ENCODE measurements at places on chromosomes 4 and X. TPM values are rescaled to one million over a fixed set of nuclear protein-coding genes. Genes with fewer than 3 reads are reported as not detected.

- H3K4me3 ChIP-seq = peak overlapping the region; percentile 24
- H3K4me1 ChIP-seq = peaks cover 3% of the 10 kb centered on the region
- no peaks in the 10 kb centered on the region for H3K36me3 ChIP-seq
- no peaks in the 10 kb centered on the region for H3K27me3 ChIP-seq
- no peak for DNase-seq
Observed at GRCh38 chrX:16807976-16808542, 21.8 kb downstream of the TXLNG start.

GRCh38 chr4:11618666-11619282 lies 190.1 kb upstream of the HS3ST1 start:
- H3K4me3 ChIP-seq = no peak overlapping the region
- no peaks in the 10 kb centered on the region for H3K27me3 ChIP-seq
- peak overlapping the region; percentile 83 for H3K27ac ChIP-seq
- no peak for DNase-seq

GRCh38 chr4:148162991-148163390 lies 279.2 kb downstream of the NR3C2 start:
- no peaks in the 10 kb centered on the region for H3K36me3 ChIP-seq
- H3K27me3 ChIP-seq = no peaks in the 10 kb centered on the region
- no peak for DNase-seq
- H3K4me1 ChIP-seq = no peaks in the 10 kb centered on the region
- H3K27ac ChIP-seq = no peak overlapping the region
- H3K4me3 ChIP-seq = no peak overlapping the region

DNA sequence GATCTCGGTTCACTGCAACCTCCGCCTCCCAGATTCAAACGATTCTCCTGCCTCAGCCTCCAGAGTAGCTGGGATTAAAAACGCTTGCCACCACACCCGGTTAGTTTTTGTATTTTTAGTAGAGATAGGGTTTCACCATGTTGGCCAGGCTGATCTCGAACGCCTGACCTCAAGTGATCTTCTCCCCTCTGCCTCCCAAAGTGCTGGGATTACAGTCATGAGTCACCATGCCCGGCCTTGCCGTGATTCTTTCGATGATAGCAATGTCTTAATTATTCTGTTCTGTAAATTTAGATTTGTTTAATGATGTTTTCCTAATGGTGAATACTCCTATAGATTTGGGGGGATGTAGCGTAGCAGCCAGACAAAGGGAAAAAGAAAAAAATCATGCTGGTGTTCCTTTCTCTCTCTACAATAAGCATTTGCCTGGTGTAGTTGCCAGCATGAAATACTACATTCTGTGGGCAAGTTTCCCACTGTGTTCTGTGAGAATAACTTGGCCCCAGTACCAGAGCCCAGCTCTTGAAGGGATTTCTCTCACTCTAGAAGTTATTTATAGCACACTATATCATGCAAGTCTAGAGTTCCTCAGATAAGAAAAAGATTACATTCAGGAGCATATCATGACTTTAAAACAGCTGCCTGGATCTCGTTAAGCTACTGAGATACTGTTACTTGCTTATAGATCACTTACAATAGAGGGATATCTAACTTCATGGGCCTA lies 15.4 kb downstream of the NIPAL1 start:
- no peak for DNase-seq
- peaks cover 57% of the 10 kb centered on the region for H3K36me3 ChIP-seq
- H3K4me1 ChIP-seq = no peaks in the 10 kb centered on the region
- no peak overlapping the region for H3K4me3 ChIP-seq
- no peak overlapping the region for H3K27ac ChIP-seq
- no peaks in the 10 kb centered on the region for H3K27me3 ChIP-seq

DNA sequence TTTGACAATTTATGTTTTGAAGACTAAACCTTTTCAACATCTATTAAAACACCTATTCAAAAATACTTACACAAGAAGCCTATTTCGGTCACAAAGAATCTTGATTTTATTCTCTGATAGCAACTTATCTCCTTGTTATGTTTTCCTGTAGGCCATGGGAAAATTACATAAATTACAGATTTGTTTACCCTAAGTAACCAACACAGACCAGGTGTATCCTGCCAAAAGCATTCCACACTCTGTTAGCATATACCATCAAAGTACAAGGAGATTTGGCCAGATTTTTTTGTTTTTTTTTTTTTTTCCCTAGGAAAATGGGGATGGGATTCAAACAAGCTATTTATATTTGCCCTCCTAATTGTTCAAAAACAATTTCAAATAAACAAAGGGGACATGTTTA lies 497.9 kb upstream of the MAGEB18 start:
- no peaks in the 10 kb centered on the region for H3K27me3 ChIP-seq
- no peaks in the 10 kb centered on the region for H3K36me3 ChIP-seq
- H3K27ac ChIP-seq = no peak overlapping the region
- no peak for DNase-seq

DNA sequence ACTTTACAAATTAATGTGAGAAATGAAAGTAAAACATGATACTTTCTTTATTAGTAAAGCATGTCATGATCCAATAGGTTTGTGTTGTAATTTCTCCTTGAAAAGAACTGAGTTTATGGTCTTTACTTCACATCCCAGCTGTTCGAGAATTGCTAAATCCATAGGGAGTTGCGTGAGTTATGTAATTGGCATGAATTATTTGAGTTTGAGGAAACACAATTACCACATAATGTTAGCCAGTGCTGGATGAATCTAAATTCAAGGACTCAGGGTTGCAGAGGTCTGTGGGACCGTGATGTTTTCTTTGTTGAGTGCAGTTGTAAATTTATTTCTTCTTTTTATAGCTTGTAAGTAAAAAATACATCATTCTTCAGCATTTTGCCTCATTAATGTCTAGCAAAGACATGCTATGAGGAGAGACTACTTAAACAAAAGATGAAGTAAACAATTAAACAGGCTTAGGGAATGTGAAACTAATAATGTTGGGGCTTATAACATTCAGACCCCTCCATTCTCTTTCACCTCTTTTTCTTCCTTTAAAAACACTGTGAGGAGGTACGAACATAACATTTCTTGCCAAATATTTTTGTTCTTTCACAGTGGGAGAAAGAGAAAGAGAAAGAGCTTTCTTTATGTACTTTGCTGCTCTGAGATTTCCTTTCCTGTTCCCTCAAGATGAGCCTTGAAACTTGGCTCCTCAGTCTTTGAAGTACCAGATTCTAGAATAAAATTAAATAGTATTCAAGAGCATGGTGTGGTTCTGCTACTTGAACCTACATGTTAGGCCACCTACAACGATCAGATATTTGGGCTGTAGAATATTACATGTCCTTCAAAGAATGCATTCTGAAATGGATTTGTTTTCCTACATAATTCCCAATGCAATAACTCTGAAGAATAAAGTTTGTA lies 159.6 kb upstream of the ANK2 start:
- DNase-seq = no peak
- peak overlapping the region; percentile 12 for H3K4me3 ChIP-seq
- no peaks in the 10 kb centered on the region for H3K4me1 ChIP-seq
- H3K27ac ChIP-seq = no peak overlapping the region

- H3K36me3 ChIP-seq = no peaks in the 10 kb centered on the region
- H3K4me1 ChIP-seq = peaks cover under 1% of the 10 kb centered on the region
- no peak overlapping the region for H3K27ac ChIP-seq
- no peak for DNase-seq
- H3K27me3 ChIP-seq = no peaks in the 10 kb centered on the region
- no peak overlapping the region for H3K4me3 ChIP-seq
Observed at GRCh38 chrX:65582450-65583082, 48.0 kb upstream of the LAS1L start.

GRCh38 chr4:73540826-73541225 lies 59.3 kb downstream of the AFM start:
- DNase-seq = no peak
- H3K27me3 ChIP-seq = no peaks in the 10 kb centered on the region
- H3K27ac ChIP-seq = no peak overlapping the region
- no peak overlapping the region for H3K4me3 ChIP-seq
- no peaks in the 10 kb centered on the region for H3K4me1 ChIP-seq
- H3K36me3 ChIP-seq = no peaks in the 10 kb centered on the region

DNA sequence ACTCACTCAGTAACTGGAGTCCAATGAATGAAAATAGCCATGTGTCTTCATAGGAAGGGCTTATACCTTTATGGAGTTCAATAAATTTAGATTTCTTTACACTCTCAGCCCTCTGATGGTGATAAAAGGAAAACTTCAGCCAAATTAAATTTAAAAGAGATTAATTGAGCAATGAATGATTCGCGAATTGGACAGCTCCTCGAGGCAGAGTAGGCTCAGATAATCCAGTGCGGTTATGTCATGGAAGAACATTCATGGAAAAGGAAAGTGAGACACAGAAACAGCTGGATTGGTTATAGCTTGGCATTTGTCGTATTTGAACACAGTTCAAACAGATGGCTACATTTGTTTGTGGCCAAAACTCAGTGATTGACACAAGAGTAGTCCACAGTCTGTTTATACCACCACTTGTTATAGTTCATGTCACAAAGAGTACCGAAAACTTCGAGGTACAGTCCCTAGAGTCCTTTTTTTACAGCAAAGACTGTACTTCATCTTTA lies 54.6 kb upstream of the TACR3 start:
- H3K4me3 ChIP-seq = no peak overlapping the region
- no peak for DNase-seq
- H3K4me1 ChIP-seq = no peaks in the 10 kb centered on the region
- no peaks in the 10 kb centered on the region for H3K36me3 ChIP-seq
- no peaks in the 10 kb centered on the region for H3K27me3 ChIP-seq

Gene SOX3
- total RNA-seq = not detected

Gene TDO2
- total RNA-seq = 0.40 TPM

Gene CEP44
- total RNA-seq = 9.4 TPM

Gene MAGEC3
- not detected for total RNA-seq

Data from esophagus squamous epithelium (tissue), 5 donors.